HEK293T (cell line): ENCODE measurements at places on chromosomes 4 and X.
A peak's percentile ranks its signal among the peaks of the same experiment; 100 is the strongest.

GRCh38 chrX:119398974-119399771 is at the start of gene SLC25A43:
TSS of gene SLC25A43 (plus strand) at chrX:119399336. CDS start at chrX:119399404, 68 bp downstream.
- DNase-seq: peak; percentile 57

GRCh38 chrX:139025816-139026215 is 314.3 kb upstream of the FGF13 start:
- DNase-seq: no peak

- no peak for DNase-seq
Measured at GRCh38 chr4:122625156-122625555, 4.3 kb upstream of the IL21 start.

GRCh38 chr4:31080887-31081286 is 360.7 kb downstream of the PCDH7 start:
- no peak for DNase-seq

GRCh38 chr4:88033309-88033708 is 25.9 kb downstream of the PKD2 start:
- DNase-seq: peak; percentile 62

GRCh38 chrX:108309144-108309543 is 129.1 kb downstream of the COL4A6 start:
- no peak for DNase-seq

- no peak for DNase-seq
Measured at GRCh38 chrX:44223150-44223549, 120.3 kb downstream of the EFHC2 start.

GRCh38 chr4:127868196-127868595 is 12.5 kb upstream of the PLK4 start:
- DNase-seq: no peak

DNA sequence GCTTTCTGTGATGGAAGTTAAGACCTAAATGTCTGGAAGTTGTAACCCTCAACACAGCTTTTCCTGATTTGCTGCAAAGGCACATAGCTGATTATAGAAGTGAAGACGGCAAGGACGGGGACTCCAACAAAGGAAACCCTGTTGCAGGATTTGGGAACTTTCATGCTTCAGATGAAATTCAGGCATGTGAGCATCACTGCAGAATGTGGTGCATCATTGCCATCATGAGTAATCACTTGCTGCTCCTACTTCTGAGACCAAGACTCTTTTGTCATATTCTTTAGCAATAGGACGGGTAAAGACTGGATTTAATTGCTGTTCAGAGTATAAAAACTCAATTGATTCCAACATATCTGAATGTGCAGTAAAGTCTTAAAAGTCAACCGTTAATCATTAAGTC is 35.8 kb downstream of the YIPF6 start:
- no peak for DNase-seq

DNA sequence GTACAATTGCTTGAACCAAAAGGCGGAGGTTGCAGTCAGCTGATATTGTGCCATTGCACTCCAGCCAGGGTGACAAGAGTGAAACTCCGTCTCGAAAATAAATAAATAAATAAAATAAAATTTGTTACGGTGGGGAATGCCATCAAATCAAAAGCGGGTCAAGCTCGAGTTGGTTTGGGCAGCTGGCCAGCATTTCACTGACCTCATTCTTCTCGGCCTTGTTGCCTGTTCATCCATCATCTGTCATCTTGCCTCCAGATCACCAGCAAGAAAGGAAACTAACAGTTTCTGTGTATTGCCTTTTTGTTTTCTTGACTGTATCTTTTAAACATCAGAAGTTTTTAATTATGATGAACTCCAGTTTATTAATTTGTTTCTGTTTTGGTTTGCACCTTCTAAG is 31.5 kb upstream of the KLHL2 start:
- no peak for DNase-seq

- no peak for DNase-seq
Measured at GRCh38 chr4:68907788-68908700, 43.6 kb downstream of the UGT2A3 start.

GRCh38 chr4:58749206-58749605 is 1639.0 kb upstream of the IGFBP7 start:
- DNase-seq: no peak

GRCh38 chr4:12966726-12967125 is 517.4 kb downstream of the RAB28 start:
- no peak for DNase-seq

- DNase-seq: no peak
Measured at GRCh38 chr4:53221832-53222480, 143.9 kb downstream of the SCFD2 start.

DNA sequence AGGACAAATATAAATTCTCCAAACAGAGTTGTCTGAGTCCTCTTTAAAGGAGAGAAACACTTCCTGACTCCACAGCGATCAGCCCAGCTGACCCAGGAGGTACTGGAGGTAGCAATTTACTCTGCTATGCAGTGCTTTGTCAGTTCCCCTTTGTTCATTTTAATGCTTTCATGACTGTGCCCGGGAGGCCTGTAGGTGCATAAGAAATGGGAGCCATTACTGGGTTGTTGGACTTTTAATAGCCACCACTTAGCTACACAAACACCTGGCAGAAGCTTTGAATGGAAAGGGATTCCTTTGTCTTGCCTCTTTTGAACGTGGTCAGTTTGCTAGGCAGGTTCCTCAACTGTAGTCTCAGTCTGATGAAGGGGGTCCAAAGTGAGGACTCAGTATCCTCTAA is 59.0 kb upstream of the AFF2 start:
- no peak for DNase-seq

GRCh38 chr4:165457793-165458192 is 79.0 kb downstream of the CPE start:
- no peak for DNase-seq

GRCh38 chr4:140928880-140929279 is 172.7 kb upstream of the TBC1D9 start:
- no peak for DNase-seq

DNA sequence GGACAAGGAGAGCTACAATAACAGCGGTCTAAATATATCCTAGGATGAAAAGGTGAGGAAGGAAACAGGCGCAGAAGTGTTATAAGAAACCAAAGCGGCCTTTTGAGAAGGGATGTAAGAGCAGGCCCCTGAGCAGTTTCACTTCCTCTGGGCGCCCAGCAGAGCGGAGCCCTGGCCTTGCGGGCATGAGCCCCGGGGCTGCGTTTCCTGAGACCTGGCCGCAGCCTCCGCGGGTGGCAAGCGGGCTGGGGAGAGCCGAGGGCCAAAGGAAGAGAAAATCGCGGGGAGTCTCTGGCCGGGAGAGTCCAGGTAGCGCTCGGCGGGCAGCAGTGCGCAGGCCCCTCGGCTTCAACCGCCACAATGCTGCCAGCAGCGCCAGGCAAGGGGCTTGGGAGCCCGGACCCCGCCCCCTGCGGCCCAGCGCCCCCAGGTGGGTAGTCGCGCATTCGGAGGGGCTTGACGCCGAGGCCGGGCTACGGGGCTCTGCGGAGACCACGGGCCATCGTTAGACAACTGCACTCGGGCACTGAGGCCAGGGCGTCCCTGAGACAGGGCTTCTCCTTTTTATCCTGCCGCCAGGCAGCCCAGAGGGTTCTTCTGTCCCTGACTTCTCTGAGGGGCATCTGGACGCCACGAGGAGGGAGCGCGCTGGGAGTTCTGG is at the start of gene BANK1:
Gene BANK1 (plus strand): TSS at position 210 of the 661 bp plus-strand sequence. CDS start 151 bp downstream, at position 361.
- no peak for DNase-seq

- DNase-seq: no peak
Measured at GRCh38 chr4:56531823-56532222, 26.2 kb downstream of the ARL9 start.

DNA sequence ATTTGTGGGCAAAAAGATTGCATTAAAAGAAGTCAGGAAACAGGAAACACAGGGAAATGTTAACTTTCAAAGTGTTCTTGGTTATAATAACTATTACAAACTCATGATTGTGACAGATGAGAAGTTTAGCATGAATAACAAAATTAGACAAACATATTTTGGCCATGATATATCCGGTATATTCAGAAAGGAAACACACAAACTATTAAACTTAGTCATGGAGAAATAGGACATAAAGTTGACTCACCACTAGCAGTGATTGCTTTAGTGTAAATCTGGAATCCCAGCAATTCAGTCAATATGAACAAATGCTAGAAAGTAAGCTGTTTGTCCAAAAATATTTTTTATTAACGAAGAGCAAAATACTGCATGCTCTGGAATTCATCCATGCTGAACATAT is 1299.9 kb downstream of the C4orf33 start:
- DNase-seq: no peak

DNA sequence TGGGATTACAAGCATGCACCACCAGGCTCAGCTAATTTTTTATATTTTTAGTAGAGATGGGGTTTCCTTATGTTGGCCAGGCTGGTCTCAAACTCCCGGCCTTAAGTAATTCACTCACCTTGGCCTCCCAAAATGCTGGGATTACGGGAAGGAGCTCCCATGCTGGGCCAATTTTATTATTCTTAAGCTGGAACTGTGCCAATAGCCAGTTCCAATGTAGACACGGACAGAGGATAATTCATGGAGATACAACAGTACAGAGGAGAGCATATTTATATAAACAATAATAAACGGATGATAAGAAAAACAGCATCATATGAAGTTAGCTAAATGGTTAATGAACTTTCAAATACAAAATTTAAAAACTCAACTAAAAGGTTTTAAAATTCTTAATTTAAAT is 87.8 kb downstream of the PPA2 start:
- peak; percentile 27 for DNase-seq

DNA sequence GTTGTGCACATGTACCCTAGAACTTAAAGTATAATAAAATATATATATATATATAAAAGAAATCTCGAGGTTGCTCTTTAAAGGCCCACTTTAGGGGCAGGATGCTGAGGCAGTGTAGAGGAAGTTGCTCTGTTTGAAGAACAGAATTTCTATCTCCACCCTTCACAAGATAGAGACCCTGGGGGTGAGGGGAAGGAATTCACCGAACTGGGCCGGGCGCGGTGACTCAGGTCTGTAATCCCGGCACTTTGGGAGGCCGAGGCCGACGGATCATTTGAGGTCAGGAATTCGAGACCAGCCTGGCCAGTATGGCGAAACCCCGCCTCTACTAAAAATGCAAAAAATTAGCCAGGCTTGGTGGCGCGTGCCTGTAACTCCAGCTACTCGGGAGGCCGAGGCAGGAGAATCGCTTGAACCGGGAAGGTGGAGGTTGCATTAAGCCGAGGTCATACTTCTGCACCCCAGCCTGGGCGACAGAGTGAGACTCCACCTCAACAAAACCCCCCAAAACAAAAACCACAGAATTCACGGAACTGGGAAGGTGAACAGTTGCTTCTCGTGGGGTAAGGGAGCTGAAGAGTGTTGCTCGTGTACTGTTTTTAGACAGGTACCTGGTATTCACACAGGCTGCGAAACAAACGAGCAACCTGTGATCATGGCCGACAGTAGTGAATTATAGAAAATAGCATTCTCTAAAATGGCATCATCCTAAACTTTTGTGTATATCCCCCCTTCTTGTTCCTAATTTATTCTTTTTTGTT is 6.2 kb downstream of the PLAC8 start:
- no peak for DNase-seq

- no peak for DNase-seq
Measured at GRCh38 chrX:22664826-22665225, 334.9 kb upstream of the DDX53 start.

GRCh38 chrX:106730401-106730800 is 3.9 kb downstream of the RNF128 start:
- no peak for DNase-seq

- no peak for DNase-seq
Measured at GRCh38 chr4:3313139-3313538, 20.3 kb downstream of the RGS12 start.

DNA sequence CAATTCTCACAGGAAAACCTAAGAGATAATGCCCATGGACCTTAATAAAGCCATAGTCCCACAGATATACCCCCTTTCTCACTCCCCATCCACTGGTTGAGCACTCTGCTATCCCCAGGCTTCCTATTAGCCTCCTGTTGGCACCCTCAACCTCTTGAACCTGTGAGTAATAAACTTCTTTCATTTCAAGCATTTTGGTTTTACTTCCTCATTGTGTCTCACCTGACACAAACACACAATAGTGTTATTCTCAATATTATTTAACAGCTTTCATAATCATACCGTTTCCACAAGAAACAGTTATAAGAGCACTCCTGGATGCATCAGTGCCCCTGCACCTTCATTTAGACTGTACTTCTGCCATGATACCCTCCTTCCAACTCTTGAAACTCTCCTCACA is 56.8 kb downstream of the TRPC5 start:
- no peak for DNase-seq

DNA sequence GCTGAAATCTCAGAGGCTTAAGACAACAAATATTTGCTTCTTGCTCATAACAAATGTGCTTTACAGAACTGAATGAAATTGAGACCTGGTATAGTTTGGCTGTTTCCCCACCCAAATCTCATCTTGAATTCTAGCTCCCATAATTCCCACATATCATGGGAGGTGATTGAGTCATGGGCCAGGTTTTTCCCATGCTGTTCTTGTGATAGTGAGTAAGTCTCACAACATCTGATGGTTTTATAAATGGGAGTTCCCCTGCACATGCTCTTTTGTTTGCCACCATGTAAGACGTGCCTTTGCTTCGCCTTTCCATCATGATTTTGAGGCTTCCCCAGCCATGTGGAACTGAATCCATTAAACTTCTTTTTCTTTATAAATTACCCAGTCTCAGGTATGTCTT is 221.1 kb upstream of the DIPK2B start:
- DNase-seq: no peak

- no peak for DNase-seq
Measured at GRCh38 chrX:37896511-37896890, 49.1 kb upstream of the DYNLT3 start.

GRCh38 chrX:84078991-84079390 is 109.0 kb downstream of the RPS6KA6 start:
- no peak for DNase-seq

GRCh38 chrX:10944136-10944885 is 166.8 kb upstream of the HCCS start:
- no peak for DNase-seq

- DNase-seq: no peak
Measured at GRCh38 chr4:20109391-20109790, 142.3 kb upstream of the SLIT2 start.
